ENCODE measurements at places on chromosomes 5 and 9.

DNA sequence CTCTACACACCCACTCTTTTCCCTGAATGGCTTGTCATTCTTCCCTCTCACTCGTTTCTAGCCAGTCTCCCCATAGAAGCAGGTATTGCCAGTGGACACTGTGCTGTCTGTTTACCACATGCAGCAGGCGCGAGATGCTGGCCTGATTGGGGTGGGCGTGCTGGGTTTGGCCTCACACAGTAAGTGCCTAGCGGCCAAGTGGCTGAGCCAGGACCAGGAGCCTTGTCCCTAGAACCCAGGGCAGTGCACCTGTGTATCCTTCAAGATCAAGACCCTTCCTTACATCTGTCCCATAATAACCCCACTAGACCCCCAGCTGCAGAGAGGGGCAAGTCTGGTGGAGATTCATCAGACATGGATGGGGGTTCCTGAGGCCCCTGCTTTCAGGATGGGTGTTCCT lies 112.8 kb upstream of the IRX4 start:
- no peak for DNase-seq

- DNase-seq = no peak
Observed at GRCh38 chr5:68074633-68075032, 140.9 kb upstream of the PIK3R1 start.

- DNase-seq = no peak
Observed at GRCh38 chr5:10059556-10059955, 190.1 kb downstream of the ATPSCKMT start.

DNA sequence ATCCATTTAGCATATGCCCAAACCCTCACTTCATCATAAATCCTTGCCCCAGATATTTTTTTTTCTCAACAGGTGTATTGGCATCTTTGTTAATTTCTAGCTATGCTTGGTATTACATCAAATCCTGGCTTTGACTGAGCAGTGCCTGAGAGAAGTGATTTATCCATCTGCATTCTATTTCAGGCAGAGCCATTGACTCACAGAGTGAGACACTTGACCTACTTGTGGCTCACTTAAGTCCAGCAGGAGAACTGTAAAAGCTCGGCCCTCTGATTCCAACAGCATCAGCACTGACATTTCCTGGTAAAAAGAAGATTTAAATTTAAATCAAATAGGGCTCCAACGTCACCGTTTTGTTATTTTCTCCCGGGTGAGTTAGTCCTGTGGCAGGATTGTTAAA lies 93.4 kb downstream of the PLK2 start:
- no peak for DNase-seq

GRCh38 chr5:7881816-7882215 lies 12.9 kb downstream of the MTRR start:
- DNase-seq = no peak

DNA sequence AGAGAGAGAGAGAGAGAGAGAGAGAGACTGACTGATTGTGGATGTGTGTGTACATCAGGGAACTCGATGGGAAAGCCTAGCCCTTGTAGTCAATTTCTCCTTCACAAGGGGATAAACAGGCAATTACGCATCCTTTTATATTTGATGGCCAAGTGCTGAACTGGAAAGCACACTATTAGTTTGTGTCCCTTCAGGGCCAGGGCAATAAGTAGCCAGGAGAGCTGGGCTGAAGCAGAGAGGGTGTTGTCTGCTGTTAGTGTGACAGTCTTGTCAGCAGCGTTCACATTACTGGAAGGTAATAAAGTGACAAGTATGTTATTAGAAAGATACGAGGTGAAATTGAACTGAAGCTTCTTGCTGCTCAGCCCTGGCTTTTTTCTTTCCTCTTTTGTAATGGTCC lies 457.7 kb downstream of the BNC2 start:
- DNase-seq = no peak

GRCh38 chr9:131299346-131299960 lies 9.9 kb downstream of the PLPP7 start:
- no peak for DNase-seq

DNA sequence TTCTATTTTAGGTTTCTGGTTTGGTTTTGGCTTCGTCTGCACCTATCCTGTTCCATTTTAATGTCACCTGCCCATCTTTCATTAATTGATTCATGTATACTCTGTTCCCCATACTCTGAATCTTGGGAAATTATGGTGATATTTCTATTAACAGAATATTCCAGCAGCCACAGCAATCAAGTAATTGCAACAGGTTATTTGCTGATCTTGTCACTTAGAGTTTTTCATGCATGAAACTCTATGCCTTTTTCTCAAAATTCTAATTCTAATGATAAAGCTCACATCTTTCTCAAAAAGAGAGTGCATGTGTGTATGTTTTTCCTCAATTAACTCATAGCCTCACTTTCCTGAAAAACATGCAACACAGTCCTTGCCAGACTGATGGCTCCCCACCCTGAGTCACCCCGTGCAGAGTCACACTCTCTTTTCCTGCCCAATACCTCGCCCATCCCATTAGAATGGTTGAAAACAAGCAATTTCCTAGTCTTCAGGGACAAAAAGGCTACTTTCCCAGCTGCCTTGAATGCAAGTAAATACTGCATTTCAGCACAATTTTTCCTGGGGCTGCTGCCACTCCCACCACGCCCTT lies 15.6 kb downstream of the GFRA3 start:
- DNase-seq = no peak

GRCh38 chr5:26666371-26666770 lies 372.0 kb downstream of the CDH9 start:
- no peak for DNase-seq

GRCh38 chr5:1168796-1169195 lies 32.6 kb upstream of the SLC6A19 start:
- DNase-seq = no peak

GRCh38 chr5:110018509-110018908 lies 328.8 kb downstream of the MAN2A1 start:
- no peak for DNase-seq

DNA sequence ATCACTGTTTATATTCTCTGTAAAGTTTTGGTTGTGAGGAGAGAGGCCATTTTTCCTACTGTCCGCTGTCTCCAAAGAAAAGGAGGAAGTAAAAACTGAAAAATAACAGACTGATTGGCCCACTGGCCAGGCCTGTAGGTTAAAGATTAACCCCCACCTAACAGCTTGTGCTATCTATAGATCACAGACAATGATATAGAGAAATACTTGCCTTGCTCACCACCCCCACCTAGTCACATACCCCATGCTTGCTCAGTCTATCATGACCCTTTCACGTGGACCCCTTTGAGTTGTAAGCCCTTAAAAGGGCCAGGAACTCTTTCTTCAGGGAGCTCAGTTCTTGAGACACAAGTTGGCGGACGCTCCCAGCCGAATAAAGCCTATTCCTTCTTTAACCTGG lies 357.4 kb downstream of the PRDM9 start:
- no peak for DNase-seq

DNA sequence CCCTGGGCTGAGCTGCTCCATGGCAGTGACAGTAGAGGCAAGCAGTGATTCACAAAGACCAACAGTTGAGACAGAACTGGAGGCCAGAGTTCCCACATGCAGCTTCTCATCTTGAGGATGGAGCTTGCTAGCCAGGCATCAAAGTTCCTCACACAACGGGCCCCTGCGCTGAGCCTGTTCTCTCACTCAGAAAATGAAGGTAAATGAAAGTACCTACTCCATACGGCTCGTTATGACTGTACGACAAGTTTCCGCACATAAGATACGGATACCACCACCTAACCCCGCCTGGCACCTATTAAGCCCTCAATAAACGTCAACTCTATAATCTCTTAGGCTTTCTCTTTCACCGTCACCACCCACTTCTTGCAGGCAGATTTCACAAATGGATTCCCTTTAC lies 12.9 kb downstream of the NOL6 start:
- DNase-seq = no peak

DNA sequence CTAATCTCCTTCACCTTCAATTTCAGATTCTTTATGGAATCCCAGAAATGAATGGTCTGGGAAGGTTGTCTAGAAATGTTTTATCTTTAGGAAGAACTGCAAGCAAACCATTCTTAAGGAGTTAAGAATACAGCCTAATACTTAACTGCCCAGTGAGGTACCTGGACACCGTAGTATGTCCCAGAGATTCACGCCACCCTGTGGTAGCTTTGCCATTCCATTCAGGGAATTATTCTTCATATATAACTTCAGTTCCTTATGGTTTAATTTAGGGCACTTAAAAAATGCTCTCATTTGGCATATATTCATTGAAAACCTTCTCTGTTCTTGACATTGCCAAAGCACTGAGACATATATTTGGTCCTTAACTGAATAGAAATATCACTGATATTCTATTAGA lies 49.7 kb downstream of the ACTBL2 start:
- peak; percentile 42 for DNase-seq

DNA sequence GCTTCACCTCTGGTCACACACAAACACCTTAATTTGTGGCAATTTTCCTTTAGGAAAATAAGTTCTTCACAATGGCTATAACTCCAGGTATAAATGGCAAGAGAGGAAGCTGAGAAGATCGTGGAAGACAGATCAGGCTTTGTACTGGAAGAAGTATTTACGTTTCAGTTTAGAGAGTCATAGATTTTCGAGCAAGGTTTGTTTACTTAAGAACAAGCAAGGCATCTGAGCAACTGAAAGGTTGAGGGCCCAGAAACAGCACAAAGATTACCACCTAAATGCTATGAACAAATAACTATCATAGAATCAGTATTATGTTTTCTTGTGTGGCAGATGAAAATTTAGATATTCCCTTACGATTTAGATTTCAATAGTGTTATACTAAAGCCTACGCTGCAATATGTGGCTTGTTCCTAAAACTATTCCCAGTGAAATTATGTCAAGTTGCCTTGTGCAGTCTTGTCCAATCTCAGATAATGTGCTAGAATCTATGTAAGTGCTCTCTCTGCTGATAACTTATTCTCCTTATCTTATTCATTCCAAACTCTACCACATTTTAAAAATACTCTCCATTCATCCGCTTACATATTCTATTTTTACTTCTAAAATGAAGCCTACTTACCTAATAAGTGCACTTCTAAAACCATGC lies 6.7 kb downstream of the SLCO4C1 start:
- no peak for DNase-seq

GRCh38 chr5:165722401-165722800 lies 2217.0 kb downstream of the MAT2B start:
- DNase-seq = no peak

DNA sequence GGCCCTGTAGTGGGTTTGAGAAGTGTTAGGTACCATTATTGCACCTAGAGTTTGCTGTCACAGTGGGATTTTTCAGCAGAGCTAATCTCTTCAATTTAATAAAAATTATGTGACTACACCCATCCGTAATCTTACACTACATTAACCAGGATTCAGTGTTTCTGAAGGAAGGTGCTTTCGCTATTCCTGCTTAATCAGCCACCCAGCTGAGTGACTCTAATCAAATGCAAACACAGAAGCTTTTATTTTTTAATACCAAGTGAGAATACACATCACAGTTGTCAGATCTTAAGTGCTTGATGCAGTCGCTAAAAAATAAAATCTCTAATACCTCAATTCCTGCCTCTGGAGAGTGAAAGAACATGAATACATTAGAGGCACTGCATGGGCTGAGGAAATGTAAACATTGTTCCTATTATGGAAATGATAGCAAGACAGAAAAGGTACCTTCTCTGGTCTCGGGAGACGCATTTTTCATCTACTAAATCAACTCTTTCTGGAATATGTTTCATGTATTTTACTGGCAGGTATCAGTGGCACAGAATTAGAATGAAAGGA lies 125.7 kb downstream of the SEMA6A start:
- no peak for DNase-seq

DNA sequence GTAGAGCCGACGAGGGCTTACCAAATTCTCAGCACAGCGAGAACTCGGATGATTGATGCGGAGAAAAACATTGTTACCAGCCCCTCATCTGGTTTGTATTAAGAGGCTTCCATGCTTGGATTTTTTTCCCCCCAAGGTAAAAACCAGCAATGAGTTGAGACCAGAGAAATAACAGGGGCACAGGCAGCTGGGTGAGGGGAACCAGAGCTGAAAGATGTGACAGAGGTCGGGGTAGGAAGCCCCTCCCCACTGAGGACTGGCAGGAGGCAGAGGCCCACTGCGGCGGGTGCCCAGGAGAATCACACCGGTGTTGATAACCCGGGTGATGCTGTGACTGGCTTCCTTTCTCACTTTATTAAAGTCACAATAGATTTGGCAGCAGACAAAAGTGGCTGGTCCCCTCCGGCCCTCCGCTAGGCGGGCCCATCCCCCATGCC lies 116.5 kb upstream of the PHYKPL start:
- no peak for DNase-seq

- no peak for DNase-seq
Observed at GRCh38 chr9:93593144-93593658, 16.8 kb downstream of the PHF2 start.

DNA sequence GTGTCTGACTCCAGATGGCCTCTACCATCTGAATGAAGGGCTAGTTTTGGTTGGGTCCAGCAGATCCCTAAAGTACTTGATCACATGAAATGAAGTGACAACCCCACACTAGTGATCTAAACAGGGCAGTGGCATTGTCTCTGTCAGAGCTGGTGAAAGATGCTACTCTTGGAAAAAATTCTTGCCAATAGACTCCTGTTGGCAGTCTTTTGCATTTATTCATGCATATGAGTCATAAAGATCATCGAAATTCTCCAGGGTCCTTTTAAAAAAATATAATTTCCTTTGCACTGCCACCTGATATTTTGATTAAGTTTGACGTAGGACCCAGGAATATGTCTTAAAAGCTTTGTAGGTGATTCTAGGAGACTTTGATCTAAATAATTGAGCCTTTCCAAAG lies 135.1 kb upstream of the ELL2 start:
- no peak for DNase-seq

DNA sequence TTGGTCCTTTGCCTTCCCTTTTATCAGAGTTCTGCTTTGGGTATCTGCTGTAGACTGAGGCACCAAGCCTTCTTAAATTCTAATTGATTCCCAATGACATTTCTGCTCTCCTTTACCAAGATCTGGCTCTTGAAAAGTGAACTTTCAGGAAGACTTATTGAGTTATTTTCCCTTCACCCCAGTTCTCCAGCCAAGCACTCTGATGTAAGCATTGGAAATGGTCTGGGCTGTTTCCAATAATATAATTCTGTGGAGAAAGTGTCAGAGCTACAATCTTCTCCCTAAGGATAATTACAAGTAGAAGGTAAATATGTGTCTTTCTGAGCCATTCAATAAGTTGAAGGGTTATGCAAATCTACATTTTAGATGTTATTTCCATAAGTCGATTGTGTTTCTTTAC lies 30.8 kb downstream of the BTF3 start:
- no peak for DNase-seq

DNA sequence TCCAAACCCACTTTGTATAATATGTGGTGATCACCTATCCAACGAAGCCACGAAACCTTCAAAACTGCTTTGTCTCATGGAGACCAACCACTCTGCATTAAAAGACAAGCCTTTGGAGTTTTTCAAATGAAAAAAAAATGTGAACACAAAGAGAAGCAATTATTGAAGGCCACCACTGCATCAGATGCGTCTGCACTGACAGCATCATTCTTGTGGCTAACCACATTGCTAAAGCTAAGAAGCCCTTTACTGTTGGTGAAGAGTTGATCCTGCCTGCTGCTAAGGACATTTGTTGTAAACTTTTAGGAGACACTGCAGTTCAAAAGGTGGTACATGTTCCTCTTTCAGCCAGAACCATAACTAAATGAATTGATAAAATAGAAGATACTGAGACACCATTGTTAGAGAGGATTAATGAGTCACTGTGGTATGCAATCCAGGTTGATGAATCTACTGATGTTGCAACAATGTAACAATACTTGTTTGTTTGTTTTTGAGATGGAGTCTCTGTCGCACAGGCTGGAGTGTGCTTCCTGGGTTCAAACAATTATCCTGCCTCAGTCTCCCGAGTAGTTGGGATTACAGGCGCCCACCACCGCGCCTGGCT lies 45.4 kb downstream of the TAF11L14 start:
- no peak for DNase-seq

- DNase-seq = no peak
Observed at GRCh38 chr5:67047160-67047559, 149.4 kb downstream of the CD180 start.

Data from SW 1271 (cell line).